Putamen (tissue), 1 donor: ENCODE measurements at places on chromosomes 7 and 10.

DNA sequence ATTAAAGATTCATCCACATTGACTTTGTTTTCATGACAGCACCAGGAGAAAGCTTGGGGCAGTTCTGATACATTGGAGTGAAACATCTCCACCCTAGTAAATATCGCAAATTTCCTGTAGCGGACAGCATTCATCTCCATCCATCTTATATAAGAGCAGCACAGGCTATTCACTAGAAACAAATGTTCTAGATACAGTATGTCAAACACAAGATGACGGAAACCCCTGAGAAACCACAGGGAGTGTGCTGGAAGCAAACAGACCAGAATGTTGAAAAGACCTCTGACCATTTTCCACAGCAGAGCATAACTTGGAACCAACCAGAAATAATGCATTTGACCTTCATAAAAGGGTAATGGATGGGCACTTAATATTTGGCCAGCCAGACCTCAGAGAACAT lies 343.9 kb downstream of the SORCS1 start:
- no peak for DNase-seq

DNA sequence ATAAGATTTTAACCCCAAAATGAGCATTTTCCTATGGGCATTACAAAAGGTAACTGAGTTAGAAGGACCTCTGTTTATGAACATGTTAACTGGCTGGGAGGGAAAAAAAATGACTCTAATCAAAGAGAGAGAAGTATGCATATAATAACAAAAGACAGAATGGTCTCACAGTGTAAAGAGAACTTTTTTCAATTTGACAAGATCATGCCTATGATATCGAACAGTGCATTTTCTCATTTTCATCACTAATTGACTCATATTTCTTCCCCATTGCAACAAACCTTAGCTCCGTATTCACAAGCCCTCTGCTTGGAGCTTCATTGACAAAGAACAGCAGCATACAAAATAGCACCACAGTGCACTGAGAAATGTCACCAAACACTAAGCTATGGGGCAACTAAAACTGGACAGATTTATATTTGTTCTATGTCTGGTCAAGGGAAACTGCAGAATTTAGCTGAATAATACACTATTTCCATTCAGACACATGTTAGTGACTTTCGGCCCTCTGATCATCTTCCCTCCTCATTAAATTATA lies 45.6 kb downstream of the SMURF1 start:
- no peak for DNase-seq

DNA sequence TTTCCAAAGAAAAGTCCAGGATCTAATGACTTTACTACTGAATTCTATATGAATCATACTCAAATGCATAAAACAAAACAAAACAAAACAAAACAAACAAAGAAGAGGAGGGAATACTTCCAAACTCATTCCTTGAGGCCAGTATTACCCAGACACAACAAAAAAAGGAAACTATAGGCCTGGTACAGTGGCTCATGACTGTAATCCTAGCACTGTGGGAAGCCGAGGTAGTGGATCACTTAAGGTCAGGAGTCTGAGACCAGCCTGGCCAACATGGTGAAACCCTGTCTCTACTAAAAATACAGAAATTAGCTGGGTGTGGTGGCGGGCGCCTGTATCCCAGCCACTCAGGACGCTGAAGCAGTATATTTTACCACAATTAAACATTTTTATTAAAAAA lies 114.6 kb downstream of the NRBF2 start:
- DNase-seq: no peak

GRCh38 chr10:93742633-93743349 lies 14.9 kb upstream of the LGI1 start:
- no peak for DNase-seq

GRCh38 chr10:119567978-119568377 lies 25.5 kb upstream of the RGS10 start:
- no peak for DNase-seq

DNA sequence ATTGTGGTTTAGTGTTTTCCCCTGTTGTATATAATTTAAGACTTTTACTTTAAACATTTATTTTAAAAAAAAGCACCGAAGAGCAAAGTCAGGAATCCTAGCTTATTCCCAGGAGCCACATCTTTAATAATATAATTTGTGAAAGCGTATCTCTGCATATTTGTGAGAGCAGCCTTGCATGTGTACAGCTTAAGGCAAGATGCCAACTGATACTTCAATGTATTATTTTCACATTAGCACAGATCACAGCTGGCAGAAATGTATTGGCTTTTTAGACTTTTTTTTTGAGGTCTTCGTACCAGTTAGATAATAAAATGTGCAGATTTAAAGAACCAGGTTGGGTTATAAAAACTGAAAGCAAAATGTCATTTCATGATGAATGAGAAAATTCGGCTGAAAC lies 845.7 kb upstream of the POT1 start:
- no peak for DNase-seq

GRCh38 chr10:2576892-2577291 lies 490.5 kb upstream of the PFKP start:
- no peak for DNase-seq

GRCh38 chr10:47253651-47254375 lies 46.2 kb upstream of the GDF10 start:
- no peak for DNase-seq
